ENCODE measurements at places on chromosomes 5 and 9.

GRCh38 chr9:123168586-123168985 is 99.8 kb downstream of the STRBP start:
- DNase-seq, result no peak

DNA sequence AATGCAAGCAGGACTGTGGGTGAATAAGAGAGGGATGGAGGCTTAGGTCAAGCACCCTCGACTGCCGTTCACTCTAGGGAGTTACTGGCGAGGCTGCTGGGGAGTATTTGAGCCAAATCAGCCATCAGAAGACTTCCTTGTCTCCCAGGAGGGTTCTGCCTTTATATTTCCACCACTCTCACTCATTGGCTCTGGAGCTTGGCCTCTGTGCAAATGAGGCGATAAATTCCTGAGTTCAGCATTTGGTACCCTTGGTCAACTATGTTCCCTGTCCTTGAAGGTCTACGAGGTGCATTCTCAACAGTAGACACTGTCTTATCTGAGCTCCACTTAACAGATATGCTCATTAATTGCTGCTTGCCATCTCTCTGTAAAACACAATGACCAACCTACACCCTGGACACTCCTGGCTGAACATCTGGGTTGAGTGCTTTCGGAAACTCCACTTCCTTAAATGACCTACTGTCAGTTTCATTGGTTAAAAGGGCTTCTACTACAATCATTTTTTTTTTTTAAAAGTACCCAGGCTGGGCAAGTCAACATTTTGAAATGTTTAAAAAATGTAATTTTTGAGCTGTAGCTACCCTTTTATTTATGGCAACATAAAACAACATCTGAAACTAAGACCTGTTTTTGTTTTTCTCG is 153.2 kb downstream of the NTRK2 start:
- no peak for DNase-seq

DNA sequence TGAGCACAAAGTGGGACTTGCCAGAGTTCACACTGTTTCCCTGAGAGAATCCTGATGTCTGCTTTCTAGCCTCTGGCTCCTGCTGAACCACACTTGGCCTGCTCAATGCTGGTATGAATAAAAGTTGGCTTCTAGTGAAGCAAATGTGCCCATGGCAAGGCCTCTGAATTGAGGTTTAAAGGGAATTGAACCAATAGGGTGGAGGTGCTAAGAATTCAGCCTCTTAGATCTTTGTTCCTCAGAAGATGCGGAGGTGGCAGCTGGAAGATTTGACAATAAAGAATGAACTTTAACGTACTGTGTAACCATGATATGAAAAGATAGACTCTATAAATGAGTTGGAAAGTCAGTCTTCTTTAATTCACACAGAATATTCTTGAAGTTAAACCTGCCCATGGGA is 57.2 kb downstream of the RASGRF2 start:
- no peak for DNase-seq

DNA sequence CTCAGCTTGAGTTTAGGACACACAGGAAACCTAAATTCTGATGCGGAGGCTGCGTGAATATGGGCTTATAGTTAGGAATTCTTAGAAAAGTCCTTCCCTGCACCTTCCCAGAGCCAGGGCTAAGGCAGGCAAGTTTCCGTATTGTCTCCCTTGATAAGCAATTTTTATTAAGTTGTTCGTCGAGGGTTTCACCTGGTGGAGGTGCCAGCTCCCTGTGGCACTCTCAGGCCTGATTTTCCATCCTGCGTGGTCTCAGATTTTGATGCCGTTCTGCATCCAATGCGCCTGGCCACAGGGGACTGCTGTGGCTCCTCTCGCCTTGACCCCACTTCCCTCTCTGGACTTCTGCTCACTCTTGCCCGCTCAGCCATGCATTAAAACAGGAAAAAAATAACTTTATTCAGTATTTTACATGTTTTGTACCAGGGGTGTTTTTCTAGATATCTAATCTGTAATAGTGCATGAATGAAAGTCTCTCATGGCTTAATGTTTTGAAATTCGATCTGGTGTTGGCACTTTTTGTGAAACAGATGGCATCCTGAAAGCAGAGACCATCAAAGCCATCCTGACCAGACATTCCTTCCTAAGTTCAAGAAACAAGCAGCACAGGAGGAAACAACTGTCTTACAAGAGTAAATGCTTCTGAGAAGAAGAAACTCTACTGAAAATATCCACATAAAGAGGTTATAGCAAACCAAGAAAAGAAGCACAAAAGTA is 50.7 kb downstream of the TRIP13 start:
- DNase-seq, result no peak

- DNase-seq, result no peak
Observed at GRCh38 chr5:1686016-1686802, 113.4 kb downstream of the MRPL36 start.

DNA sequence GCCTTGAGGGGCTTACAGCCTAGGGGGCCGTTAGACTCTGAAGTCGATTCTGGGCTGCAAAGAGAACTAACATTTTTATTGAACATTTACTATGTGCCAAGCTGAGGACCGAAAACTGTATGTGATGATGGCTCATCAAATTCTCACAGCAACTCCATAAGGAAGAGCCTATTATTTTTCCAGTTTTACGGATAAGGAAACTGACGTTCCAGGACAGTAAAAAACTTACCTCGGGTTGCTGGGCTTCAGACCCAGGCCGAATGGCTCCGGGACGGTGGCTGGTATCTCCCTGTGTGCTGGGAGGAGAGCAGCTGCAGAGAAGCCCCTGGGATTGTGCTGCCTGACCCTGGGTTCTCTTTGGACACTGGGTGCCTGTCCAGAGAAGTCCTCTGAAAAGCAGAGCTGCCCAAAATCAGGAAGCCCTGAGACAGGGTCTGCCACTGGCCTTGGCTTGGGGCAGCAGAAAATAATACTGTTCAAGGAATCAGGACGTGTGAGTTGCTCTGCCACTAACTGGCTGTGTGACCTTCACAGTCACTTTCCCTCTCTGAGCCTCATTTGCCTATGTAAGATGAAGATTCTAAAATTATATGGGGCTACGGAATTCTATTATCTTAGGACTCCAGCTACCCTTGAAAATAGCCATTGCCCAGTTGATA is 116.3 kb upstream of the CPEB4 start:
- DNase-seq, result no peak

DNA sequence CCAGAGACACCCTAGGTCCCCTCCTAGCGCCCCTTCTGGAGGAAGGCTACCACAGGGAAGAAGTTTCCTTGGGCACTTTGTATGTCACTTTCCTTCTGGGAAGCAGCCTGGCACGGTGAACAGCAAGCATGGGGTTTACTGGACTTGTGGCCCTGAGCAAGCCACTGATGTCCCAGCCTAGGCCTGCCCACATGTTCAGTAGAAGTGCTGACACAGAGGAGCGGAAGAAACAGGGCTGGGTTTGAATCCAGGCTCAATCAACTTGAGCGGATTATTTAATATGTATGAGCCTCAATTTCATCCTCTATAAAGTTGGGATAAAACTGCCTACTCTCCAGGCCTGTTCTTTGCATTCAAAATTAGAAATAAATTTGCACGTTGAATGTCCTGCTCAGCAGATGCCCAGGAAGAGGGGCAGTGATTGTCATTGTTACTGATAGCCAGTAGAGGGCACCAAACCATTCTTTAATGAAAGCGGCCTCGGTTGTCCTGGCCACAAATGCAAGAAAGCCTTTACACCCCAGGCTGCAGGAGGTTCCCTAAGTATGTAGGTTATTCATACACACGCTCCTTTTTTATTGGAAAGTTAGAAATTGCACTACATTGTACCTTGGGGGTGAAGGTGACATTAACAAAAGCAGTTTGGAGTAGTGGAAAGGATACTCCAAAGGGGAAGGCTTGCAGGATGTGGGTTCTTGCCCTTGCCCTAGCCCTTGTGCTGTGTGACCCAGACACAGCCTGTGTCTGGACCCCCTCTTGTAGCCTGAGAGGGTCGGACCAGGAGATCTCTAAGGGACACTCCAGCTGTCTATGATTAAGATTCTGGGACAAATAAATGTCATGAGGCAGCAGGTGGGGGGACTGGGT is 13.4 kb upstream of the XPA start:
- DNase-seq, result peak; percentile 37

DNA sequence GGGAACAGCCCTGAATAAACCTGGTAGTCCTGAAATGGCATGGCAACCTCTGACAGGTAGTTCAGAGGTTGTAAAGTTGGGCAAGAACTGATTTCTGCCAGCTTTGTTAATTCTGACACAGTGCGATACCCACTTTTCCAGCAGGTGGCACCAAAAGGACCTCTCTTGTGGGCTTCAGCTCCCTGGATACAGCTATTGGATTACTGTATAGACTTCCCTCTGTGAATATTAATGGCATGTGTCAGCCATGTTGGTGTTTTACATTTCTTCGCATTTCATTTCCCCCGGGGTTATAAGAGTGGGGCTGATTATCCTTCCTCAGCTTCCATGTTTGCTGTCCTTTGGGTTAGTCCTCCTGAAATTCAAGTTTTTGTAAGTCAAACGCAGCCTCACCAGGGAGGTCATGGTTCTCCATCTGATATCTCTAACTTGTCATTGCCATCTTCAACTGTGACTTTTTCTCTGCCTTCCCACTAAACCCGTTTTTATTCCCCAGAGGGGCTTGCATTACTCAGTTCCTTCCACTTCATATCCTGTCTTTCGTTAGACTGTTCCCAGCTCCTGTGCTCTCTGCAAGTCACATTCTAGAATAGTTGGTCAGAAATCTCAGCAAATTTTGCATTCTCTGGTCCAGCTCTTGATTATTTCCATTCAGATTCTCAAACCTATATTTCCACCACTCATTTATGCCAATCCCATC is 135.6 kb downstream of the LIFR start:
- DNase-seq, result peak; percentile 4

DNA sequence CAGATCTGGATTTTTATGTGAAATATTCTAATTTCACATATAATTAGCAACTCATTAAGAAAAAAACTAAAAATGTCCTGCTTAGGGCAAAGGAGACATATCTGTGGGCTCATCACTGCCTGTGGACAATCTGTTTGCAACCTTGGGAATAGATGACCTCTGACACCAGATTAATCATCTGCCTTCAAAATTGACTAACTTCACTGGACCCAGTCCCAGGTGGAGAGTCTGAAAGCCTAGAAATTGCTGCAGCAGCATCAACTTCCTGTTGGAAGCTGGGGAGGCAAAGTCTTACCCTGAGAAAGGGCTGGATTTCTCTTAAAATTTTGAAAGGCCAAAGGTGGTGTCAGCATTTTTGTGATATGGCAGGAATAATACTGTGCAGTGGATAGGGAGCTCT is 76.3 kb upstream of the TNC start:
- DNase-seq, result no peak

DNA sequence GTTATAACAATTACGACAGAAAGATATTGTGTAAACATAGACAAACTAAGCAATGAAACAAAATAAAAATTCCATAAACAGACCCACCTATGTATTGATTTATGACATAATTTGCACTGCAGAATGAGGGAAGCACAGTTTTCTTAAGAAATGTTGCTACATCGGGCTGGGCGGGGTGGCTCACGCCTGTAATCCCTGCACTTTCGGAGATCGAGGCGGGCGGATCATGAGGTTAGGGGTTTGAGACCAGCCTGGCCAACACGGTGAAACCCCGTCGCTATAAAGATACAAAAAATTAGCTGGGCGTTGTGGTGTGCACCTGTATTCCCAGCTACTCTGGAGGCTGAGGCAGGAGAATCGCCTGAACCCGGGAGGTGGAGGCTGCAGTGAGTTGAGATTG is 1344.4 kb upstream of the WWC1 start:
- DNase-seq, result no peak

- DNase-seq, result no peak
Observed at GRCh38 chr9:96107436-96107835, 194.5 kb downstream of the HSD17B3 start.

GRCh38 chr9:108640230-108640629 is 215.6 kb downstream of the ACTL7B start:
- no peak for DNase-seq

GRCh38 chr5:138439477-138440158 is 761 bp downstream of the REEP2 start:
- no peak for DNase-seq

- DNase-seq, result no peak
Observed at GRCh38 chr5:72160959-72161358, 53.7 kb downstream of the MAP1B start.

DNA sequence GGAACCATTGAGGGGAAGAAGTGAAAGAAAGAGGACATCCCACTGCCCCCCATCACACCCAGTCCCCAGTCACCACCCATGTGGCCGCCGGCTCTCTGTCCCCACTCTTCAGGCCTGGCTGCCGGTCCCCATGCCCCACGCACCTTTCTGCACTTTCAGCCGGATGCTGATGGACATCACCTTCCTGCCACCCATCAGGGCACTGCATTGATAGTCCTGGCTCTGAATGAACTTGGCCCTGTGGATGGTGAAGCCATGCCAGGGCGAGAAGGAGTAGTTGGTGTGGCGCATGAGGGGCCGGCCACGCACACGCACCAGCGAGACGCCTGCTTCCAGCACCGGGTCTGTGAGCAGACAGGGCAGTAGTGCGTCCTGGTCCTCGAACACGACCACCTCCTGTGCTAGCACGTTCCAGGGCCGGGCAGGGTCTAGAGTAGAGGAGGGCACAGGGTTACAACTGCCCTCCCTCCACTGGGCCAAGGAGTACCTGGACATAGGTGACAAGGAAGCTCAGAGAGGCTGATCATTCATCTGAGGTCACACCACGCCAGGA is 6.4 kb downstream of the CSF1R start:
- DNase-seq, result no peak

DNA sequence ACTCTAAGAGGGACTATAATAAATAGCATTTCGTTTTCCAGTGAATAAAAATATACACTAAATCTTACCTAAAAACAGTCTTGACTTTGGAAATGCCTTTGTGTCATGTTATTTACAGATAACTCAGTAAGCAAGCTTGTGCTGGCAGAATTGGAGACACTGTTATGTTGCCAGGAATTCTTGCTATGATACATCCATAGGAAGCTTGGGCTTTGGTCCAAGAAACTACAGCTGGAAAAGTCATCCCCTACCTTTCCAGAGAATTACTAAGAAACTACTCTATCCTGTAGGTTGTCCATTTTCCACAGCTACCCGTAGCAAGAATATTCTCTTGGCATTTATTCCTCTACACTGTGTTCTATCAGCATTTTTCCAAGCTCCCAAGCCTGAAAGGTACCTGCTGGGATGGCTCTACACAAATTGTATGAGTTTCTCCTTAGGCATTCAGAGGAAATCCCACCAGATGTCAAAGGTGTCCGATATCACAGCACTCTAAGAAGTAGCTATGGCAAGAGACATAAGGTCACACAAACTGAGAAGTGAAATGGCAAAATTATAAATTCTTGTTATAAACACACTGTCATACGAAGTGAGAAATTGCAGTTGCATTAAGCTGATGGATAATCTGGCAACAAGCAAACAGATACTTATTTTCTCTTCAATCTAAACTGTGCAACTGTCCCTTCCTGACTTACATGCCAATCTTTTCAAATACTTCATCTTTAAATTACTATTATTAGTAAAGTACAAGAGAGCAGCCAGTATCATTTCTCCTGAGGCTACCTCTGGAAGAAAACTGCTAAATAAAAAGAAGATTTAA is 68.5 kb downstream of the MCTP1 start:
- DNase-seq, result no peak

DNA sequence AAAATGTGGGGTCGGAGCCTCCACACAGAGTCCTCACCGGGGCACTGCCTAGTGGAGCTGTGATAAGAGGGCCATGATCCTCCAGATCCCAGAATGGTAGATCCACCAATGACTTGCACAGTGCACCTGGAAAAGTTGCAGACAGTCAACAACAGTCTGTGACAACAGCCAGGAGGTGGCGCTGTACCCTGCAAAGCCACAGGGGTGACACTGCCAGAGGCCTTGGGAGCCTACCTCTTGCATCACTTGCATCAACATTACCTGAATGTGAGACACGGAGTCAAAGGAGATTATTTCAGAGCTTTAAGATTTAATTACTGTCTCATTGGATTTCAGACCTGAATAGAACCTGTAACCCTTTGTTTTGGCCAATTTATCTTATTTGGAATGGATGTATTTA is 614.1 kb upstream of the CDH9 start:
- DNase-seq, result no peak

- DNase-seq, result no peak
Observed at GRCh38 chr9:101047848-101048397, 19.4 kb downstream of the PLPPR1 start.
